Hair follicular keratinocyte (primary cell): ENCODE measurements at places on chromosomes 11 and 22. TPM values are rescaled to one million over a fixed set of nuclear protein-coding genes. Genes with fewer than 3 reads are reported as not detected.

The TRIM51 gene
- not detected in 2 replicates for total RNA-seq

The HTR3B gene
- total RNA-seq: not detected in 2 replicates

The NAT10 gene
- total RNA-seq: 23.0 and 37.7 TPM in 2 replicates

The OR52E8 gene
- not detected in 2 replicates for total RNA-seq

The CAPN5 gene
- 0.57 and 2.0 TPM in 2 replicates for total RNA-seq

The TRIM29 gene
- 178 and 186 TPM in 2 replicates for total RNA-seq

The RTN4RL2 gene
- total RNA-seq: 0.04 and 0.31 TPM in 2 replicates

The HPX gene
- total RNA-seq: 0.31 TPM in 1 of 2 replicates, not detected in the other

The GAL3ST1 gene
- total RNA-seq: not detected in 2 replicates

The ASCL2 gene
- 0.78 and 0.87 TPM in 2 replicates for total RNA-seq

The PGA5 gene
- not detected in 2 replicates for total RNA-seq

The SMIM38 gene
- total RNA-seq: not detected in 2 replicates

The CNGA4 gene
- 0.16 TPM in 1 of 2 replicates, not detected in the other for total RNA-seq

The OR2D3 gene
- total RNA-seq: not detected in 2 replicates

The TRPM5 gene
- not detected in 2 replicates for total RNA-seq

The KCNE3 gene
- not detected in 2 replicates for total RNA-seq

The SHANK2 gene
- total RNA-seq: 0.80 and 7.3 TPM in 2 replicates
